Thoracic aorta endothelial cell (primary cell): ENCODE measurements at places on chromosomes 4 and X. TPM values are rescaled to one million over a fixed set of nuclear protein-coding genes. Genes with fewer than 3 reads are reported as not detected.

Gene MAGED4
- 5.7 and 7.0 TPM in 2 replicates for total RNA-seq

Gene CHRNA9
- not detected in 2 replicates for total RNA-seq

Gene NEXMIF
- 0.13 TPM in 1 of 2 replicates, not detected in the other for total RNA-seq

Gene ERAS
- not detected in 2 replicates for total RNA-seq

Gene NAA11
- not detected in 2 replicates for total RNA-seq

Gene BEX4
- 19.3 and 24.3 TPM in 2 replicates for total RNA-seq

Gene RNF128
- total RNA-seq, result not detected in 2 replicates

Gene PABPC1L2A
- not detected in 2 replicates for total RNA-seq

Gene BRS3
- not detected in 2 replicates for total RNA-seq

Gene SPINK2
- not detected in 2 replicates for total RNA-seq

Gene SH3D19
- 113 and 130 TPM in 2 replicates for total RNA-seq

Gene CXCL10
- total RNA-seq, result not detected in 2 replicates

Gene CT45A2
- not detected in 2 replicates for total RNA-seq

Gene FAM9B
- total RNA-seq, result not detected in 2 replicates

Gene FANCB
- total RNA-seq, result 11.7 and 15.9 TPM in 2 replicates

Gene FRMPD4
- total RNA-seq, result under 0.01 TPM in 1 of 2 replicates, not detected in the other

Gene CWH43
- total RNA-seq, result not detected in 2 replicates

Gene NKRF
- total RNA-seq, result 14.1 and 14.4 TPM in 2 replicates

Gene GYG2
- 0.13 and 0.14 TPM in 2 replicates for total RNA-seq

Gene F8A3
- 0.93 and 1.2 TPM in 2 replicates for total RNA-seq

Gene GPR119
- not detected in 2 replicates for total RNA-seq

Gene ZDHHC9
- 28.6 and 28.8 TPM in 2 replicates for total RNA-seq

Gene G6PD
- total RNA-seq, result 92.0 and 104 TPM in 2 replicates

Gene GAGE12F
- total RNA-seq, result not detected in 2 replicates

Gene YIPF7
- total RNA-seq, result not detected in 2 replicates

Gene CDKL2
- 0.65 and 0.80 TPM in 2 replicates for total RNA-seq

Gene PCDH19
- 1.1 and 1.6 TPM in 2 replicates for total RNA-seq
